Eye (tissue), 1 donor: ENCODE measurements at places on chromosomes 11 and 22.

DNA sequence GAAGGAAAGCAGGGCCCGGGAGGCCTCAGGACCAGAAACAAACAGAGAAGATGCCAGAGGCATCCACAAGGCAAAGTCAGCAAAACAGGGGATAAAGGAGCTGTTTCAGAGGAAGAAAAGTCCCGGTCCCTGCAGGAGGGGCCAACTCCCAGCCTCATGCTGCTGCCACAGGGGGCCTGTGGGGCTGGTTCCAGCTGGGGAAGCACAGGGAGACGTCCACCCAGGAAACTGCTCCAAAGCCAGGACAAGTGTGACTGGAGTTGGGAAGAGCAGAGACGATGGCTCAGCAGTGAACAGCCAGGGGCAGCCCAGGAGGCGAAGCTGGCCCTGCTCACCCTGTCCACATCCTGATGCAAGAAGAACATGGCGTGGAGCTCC lies 454.4 kb downstream of the BRD1 start:
- no peak for DNase-seq

GRCh38 chr22:31173386-31174145 lies 13.6 kb downstream of the RNF185 start:
- no peak for DNase-seq

DNA sequence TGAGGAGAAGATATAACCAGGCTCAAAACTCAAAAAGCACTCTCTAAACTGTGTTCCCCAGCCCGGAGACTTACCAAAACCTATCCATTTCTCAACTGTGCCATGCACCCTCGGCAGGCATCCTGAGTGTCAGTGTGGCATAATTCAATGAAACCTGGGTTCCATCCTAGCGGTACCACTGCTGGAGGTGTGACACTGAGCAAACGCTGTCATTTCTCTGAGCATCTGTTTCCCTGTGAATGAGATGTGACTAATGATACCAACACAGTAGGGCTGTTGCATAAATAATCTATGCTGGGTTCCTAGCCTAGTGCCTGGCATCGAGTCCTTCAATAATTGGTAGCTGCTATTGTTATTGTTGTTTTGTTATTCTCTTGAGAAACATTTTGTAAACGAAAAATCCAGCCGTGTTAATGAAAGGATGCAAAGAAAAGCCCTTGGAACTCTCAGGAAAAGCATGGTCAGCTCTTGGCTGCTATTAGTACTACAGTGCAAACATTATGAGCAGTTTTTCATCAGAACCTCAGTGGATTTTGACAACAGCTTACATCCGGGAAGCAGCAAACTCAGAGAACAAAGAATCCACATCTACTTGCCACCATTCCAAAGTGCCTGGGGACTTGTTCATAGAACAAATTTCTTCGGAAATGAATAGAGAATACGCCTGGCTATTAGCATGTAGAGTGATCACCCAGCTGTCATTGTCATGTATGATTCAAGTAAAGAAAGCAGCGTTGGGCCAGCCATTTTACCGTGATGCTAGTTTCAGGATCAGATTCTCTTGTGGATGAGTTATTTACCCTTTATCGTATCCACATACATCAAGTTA lies 53.7 kb downstream of the TECTA start:
- no peak for DNase-seq

DNA sequence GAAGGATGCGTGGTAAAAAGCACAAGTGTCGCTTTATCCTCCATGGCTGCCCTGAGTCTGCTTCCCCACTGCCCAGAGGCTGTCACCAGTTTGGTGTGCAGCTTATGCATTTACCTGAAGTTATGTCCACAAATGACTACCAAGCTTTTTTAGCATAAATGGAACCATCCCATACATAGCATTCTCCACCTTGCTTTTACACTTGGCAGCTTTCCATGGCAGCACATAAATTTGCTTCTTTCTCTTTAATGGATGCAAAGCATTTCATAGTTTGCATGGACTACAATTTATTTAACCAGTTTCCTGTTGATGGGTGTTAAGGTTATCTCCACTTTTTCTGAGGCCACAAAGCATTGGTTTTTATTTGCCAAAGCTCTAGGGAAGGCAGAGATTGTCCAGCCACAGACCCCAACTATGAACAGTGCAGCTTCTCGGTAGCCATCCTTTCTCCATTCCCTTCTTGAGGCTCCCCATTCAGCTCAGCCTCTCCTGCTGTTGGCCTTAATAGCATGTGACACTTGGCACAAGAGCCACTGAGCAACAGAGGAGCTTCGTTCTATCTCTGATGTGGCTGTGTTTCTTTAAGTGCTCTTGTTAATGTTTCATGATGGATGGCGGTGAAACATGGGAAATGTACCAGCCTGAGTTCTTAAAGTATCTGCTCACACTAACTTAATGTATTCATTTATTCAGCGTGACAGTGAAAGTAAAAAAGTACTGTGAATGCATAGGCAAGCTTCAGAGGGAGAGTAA lies 59.8 kb upstream of the NAV2 start:
- peak; percentile 90 for DNase-seq

- DNase-seq, result no peak
Observed at GRCh38 chr11:111107501-111107900, 138.0 kb upstream of the POU2AF2 start.

- no peak for DNase-seq
Observed at GRCh38 chr11:56923116-56923515, 65.6 kb upstream of the OR5AK2 start.
